ENCODE measurements at places on chromosomes 5 and 9.
A peak's percentile ranks its signal among the peaks of the same experiment; 100 is the strongest.

DNA sequence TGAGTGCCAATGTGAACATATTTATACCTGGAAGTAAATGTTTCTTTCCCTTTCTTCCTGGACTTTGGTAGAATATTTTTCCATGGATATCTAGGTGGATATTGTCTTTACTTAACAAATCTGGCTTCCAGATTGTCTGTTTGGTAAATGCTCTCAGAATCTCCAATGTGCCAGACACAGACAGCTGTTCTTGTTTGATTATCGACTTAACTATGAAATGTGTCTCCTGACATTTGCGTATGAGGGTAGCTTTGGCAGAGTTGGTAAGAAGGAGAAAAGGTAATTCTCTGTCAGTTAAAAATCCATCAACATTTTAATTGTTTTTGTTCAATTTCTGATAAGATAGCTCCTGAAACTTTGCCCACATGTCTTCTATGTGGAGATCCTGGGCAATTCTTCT lies 196.4 kb upstream of the NUDT12 start:
- no peak for DNase-seq

- DNase-seq: no peak
Observed at GRCh38 chr9:131140550-131140949, 15.2 kb downstream of the NUP214 start.

DNA sequence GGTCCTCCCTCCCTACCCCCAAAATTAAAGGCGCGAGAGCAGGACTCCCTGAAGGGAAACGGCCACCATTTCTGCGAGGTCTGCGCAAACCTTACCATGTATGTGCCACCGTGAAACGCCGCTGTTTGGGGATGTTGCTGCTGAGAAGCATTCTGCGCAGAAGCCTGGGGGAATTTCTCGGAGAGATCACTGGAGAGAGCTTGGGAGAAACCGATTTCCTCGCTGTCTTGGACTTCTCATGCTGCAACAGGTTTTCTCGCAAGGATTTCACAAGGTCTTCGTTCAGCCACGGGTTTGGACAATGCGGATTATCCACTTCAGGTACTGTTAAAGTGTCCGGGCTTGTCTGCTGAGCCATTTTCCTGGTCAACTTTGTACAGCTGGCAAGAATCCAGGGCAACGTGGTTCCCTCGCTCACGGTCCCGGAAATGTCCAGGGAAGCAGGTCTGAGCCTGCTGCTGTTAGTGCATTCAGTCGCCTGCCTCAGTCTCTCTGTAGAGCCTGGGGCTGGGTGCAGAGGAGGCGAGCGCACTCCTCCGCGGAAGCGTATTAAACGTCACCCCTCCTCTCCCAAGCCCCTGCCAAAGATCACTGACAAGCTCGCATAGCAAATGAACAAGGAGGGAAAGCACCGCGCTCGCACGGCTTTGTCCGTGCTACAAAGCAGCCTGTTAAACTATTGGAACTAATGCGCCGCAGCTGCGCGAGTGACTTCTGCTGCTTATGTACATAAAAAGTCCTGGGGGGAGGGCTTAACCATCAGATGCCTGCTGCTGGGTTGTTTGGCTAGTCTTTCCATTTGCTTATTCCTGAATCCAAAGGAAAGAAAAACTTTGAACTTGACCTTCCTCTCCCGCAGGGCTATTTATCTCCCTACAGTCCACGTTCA lies 125.1 kb downstream of the PDE4D start:
- peak; percentile 41 for DNase-seq

DNA sequence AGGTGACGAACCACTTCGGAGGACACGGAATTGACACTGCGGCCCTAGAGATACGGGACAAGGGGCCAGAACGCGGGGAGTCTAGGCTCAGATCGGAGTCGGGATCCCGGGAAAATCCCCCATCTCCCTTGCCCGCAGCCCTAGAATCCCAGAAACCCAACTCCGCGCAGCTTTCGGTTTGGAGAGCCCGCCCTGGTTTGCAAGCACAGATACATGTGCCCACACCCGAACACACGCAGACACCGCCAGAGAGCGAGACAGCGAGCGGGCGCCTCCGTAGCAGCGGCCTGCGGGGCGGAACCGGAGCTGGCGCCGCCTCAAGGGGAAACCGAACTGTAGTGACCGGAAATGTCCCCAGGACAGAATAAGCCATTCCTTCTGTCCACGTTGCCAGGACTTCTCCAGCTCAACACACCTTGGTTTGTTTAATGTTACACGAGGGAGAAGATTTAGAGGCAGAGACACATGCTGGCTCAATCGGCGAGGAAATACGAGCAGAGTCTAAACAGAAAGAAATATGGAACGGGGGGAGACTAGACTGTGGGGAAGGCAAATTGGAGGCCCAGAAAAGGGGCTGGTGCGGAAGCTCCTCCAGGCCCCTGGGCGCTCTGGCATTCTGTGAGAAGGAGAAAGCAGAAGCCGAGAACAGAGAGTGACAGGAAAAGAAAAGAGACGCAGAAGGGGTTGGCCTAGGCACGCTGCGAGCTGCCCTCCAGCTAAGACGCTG lies 2.9 kb upstream of the PAX5 start:
- peak; percentile 42 for DNase-seq

DNA sequence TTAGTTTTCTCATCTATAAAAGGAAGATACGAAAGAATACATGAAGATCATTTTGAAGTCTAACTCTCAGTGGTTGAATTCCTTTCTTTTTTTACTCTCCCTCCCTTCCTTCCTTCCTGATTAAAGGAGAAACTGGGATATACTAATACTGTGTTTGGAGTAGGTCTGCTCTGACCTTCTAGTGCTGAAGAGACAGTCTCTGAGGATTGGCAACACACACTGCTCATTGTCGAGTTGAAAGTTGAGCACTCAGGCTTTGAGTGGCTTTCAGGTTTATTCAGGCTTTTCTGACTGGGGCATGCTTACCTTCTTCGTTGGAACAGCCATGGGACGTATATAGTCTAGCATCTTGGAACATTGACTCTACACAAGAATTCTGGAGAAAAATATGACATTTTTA lies 86.9 kb upstream of the RPS23 start:
- no peak for DNase-seq

DNA sequence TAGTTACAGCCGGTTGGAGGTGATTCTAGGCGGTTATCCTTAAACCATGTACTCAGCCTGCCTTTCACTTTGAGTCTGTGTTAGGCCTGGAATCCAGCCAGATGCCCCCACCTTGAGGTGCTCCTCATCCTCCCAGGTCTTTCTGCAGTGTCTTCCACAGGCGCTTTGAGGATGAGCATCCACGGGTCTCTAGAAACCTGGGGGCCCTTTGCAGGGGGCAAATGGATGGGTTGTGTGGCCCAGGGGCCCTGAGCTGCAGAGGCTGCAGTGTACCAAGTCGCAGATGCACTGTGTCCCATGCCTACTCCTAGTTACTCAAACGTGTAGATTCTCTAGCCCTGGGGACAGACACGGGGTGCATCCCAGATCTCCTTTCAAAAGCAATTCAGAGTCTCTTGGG lies 242.1 kb upstream of the IRX1 start:
- no peak for DNase-seq

DNA sequence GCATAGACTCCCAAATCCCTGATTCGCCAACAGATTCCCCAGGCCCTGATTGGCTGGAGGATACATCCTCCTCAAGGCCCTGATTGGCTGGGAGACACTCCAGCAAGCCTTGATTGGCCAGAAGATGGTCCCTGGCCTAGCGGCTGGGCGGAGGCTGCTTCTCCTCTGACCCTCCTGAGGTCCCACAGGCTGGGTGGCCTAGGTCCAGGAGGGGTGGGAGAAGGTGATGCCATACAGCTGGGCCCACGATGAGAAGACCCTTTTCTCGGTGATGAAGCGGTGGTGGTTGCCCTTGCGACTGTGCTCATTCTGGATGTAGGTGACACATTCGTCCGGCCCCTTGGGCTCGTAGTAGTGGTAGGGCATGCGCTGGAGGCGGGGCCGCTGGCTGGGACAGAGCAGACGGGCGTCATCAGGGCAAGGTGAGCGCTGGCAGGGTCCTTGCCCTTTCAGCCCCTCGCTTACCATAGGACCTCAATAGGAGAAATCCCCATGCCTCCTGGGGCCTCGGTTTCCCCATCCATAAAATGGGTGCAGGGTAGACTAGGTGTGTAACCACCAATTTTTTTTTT lies 9.0 kb upstream of the AK1 start:
- no peak for DNase-seq
